ENCODE measurements at places on chromosomes 4 and X.
A peak's percentile ranks its signal among the peaks of the same experiment; 100 is the strongest.

DNA sequence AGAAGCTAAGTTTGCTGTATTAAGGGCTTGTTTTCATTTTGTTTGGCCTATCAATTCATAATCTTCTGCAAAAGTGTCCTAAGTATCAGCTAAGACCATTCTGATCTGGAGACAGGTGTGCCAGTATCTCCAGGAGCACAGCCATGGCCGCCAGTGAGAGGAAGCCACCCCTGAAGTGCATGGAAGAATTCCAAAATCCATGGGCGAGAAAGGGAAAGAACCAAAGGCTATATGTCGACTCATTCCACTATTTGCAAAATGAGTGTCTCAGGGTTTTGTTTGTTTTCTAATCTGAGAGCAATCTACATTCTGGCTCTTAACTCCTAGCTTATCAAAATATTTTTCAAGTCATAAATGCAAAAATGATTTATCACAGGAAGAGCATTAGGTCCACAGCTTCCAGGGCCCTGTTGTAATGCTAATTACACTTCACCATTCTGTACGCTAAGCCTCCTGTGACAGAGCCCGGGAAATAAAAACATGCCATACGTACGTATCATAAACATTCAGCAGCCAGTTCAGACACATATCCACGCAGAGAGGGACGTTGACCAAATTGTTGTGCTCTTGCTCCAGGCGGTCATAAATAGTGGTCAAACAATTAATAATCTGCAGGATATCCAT lies 137.3 kb upstream of the FTHL17 start:
- no peak for DNase-seq
- no peaks in the 10 kb centered on the region for H3K27me3 ChIP-seq
- H3K4me3 ChIP-seq, result no peak overlapping the region

GRCh38 chr4:67892905-67893304 lies 9.1 kb upstream of the TMPRSS11D start:
- H3K27ac ChIP-seq, result no peak overlapping the region
- no peak overlapping the region for H3K4me3 ChIP-seq
- no peaks in the 10 kb centered on the region for H3K4me1 ChIP-seq
- H3K27me3 ChIP-seq, result no peaks in the 10 kb centered on the region
- H3K36me3 ChIP-seq, result no peaks in the 10 kb centered on the region

DNA sequence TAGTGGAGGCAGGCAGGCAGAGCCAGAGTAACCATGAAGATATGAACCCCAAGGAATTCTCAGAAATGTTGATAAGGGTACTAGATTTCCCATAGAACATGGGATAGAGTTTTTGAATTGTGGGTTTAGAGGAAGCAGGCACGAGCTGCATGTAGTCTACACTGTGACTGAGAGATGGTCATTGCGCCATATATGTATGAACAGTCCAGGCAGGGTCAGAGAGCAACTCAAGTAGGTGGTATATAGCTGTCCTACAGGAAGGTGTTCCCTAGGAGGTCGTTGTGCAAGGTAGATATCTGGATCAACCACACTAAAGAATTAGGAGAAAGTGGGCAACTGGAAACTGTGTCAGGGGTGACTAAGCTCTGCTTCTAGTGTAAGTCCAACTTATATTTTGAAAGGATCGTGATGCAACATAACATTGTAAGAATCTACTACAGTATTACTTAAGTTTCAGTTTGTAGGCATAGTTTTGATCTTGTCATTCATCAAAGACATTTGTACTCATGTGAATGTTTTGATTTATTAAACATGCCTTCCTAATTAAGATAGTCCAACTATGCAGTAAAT lies 94.6 kb downstream of the HPGD start:
- H3K27ac ChIP-seq, result no peak overlapping the region
- no peak for DNase-seq
- H3K27me3 ChIP-seq, result no peaks in the 10 kb centered on the region
- no peak overlapping the region for H3K4me3 ChIP-seq
- H3K4me1 ChIP-seq, result no peaks in the 10 kb centered on the region

DNA sequence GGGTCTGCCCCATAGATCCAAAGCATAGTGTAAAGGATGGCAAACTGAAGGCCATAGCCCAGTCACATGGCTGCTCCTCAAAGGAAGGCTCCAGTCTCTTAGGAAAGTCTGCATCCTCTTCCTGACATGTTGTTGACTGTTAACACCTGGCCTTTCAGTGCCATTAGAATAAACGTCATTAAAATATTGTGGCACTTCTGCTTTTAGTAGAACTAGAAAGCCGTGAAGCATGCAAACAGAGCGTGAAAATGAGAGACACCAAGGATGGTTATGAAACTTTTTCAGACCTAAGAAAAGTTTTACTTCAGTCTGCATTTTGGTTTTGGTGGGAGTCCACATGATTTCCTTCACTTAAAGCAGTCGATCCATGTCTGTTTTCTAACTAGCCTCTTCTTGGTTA lies 41.1 kb upstream of the AFF2 start:
- no peaks in the 10 kb centered on the region for H3K27me3 ChIP-seq
- no peak for DNase-seq
- no peak overlapping the region for H3K27ac ChIP-seq
- H3K4me1 ChIP-seq, result no peaks in the 10 kb centered on the region

DNA sequence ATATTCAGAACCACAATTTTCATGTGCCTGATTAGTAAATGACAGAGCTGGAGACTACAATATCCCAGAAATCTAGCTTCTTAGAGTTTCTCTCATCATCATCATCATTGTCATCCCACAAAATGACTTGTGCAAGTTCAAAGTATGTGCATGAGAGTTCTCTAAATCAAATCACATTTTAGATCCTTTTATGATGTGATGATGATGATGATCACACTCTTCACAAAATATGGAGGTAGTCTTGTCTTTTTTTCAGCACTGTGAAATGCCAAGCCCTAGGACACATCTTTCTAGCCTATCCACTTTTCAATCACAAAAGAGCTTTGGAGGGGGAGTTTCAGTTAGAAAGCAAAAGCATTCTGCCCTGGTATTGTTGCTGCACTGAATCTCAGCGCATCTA lies 7.4 kb downstream of the MBNL3 start:
- peak overlapping the region; percentile 84 for H3K27ac ChIP-seq
- no peaks in the 10 kb centered on the region for H3K36me3 ChIP-seq
- no peaks in the 10 kb centered on the region for H3K27me3 ChIP-seq
- no peaks in the 10 kb centered on the region for H3K4me1 ChIP-seq
- no peak for DNase-seq

DNA sequence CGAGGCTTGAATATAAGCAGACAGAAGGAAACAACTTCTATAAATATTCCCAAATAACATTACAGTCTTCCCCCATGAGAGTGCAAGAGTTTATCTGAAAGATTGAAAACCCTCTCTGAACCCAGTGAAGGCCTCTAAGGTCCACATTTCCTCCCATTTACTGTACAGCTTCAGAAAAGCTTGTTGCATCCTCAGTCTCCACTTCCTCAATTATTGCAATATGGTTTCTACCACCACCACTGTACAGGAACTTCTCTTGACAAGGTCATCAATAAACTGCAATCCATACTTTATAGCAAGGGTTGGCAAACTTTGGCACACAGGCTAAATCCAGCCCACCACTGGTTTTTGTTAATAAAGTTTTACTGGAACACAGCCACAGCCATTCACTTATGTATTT lies 239.0 kb downstream of the THOC2 start:
- H3K27ac ChIP-seq, result no peak overlapping the region
- H3K36me3 ChIP-seq, result no peaks in the 10 kb centered on the region
- H3K27me3 ChIP-seq, result no peaks in the 10 kb centered on the region
- H3K4me3 ChIP-seq, result no peak overlapping the region
- no peaks in the 10 kb centered on the region for H3K4me1 ChIP-seq
- DNase-seq, result no peak

DNA sequence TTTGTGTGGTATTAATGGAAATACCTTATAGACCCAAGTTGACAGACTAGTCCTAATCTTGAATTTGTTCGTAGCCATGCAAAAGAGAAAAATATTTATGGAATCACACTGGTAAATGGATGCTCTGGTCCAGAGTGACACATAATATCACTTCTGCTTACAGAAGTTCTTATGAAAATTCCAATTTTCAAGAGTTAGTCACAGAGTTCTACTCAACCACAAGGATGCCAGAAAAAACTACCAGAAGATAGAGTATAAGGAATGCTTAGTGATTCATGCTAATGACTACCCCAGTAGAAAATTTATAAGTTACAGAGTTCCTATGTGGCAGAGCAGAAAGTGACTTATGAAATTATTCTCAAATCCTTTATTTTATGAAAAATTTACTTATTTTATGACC lies 1384.8 kb downstream of the FAM133A start:
- no peaks in the 10 kb centered on the region for H3K4me1 ChIP-seq
- H3K4me3 ChIP-seq, result no peak overlapping the region
- no peak for DNase-seq

DNA sequence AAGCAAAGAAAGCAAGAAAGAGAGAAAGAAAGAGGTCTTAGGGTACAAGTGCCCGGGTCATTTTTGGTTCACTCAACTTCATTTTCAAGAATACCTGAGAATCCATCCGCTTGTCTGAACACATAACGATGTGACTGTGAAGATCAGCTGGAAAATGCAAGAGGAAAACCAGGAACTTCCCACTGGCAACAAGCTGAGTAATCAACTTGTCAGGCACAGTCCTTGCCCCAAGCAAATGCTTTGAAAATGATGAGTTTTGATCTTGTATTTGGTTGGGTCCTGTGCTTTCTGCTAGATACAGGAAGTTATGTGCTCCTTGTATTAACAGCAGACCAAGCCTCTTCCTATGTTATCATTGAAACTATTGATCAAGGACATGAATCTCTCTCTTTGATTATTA lies 239.1 kb downstream of the ASMT start:
- no peaks in the 10 kb centered on the region for H3K36me3 ChIP-seq
- H3K27ac ChIP-seq, result no peak overlapping the region
- H3K4me3 ChIP-seq, result no peak overlapping the region

DNA sequence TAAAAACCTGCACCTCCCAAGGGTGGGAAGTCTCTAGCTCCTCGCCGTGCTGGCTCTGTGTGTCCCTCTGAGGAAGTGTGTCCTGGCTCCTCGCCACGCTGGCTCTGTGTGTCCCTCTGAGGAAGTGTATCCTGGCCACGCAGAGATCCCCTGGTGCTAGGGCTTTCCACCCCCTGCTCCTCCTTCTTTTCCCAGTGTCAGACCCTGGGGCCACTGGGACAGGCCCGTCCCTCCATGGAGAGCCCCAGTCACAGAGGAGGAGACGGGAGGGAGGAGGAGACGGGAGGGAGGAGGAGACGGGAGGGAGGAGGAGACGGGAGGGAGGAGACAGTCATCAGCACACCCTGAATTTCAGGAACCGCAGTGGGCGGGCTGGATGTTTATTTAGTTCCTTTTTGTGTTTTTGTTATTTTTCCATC lies 53.8 kb upstream of the HGFAC start:
- peak overlapping the region; percentile 86 for H3K27ac ChIP-seq
- H3K4me1 ChIP-seq, result no peaks in the 10 kb centered on the region
- DNase-seq, result peak; percentile 92
- H3K27me3 ChIP-seq, result no peaks in the 10 kb centered on the region
- H3K4me3 ChIP-seq, result no peak overlapping the region
- no peaks in the 10 kb centered on the region for H3K36me3 ChIP-seq

DNA sequence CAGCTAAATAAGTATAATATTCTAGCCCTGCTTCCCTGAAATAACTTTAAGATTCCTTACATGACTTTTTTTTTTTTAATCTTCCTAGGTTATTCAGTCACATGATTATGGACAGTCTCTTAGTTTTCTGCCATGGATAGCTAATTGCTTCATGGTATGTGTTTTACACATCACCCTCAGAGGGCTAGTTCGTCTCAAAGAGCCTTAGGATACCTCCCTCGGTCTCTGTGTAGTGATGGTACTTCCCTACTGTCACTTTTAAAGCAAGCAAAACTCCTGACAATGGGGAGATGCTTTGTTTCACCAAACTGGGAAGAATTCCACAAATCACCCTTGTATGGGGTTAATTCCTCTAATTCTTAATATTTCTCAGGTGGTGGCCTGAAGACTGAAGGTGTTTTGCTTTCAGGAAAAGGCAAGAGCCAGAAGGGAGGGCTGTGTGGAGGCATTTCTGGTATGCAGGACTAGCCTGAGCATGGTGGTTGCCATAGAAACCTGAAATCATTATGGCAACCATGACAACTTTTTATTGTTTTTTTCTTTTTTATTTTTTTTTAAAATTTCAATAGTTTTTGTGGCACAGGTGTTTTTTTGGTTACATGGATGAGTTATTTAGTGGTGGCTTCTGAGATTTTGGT lies 70.4 kb downstream of the BEX3 start:
- no peak for DNase-seq
- H3K36me3 ChIP-seq, result no peaks in the 10 kb centered on the region
- H3K27ac ChIP-seq, result no peak overlapping the region
- no peaks in the 10 kb centered on the region for H3K4me1 ChIP-seq
- H3K4me3 ChIP-seq, result no peak overlapping the region
- H3K27me3 ChIP-seq, result no peaks in the 10 kb centered on the region

DNA sequence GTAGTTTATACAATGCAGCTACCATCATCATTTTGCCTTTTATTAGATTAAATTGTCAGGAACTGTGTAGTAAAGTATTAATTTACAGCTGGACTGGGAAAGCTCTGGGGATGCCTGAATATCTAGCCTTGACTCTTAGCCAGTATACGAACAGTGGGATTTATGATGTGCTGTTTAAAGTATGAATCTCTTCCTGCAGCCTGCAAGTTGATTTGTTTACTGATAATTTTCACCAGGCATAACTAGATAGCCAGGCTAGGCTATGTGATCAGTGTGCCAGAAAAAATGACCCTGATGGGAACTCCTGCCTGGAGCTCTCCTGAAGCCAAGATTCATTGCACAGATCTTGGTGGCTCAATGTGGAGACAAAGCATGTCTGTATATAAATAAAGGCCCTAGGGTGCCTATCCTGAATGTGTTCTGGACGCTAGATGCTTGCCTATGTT lies 119.2 kb downstream of the SCLT1 start:
- no peaks in the 10 kb centered on the region for H3K27me3 ChIP-seq
- H3K4me1 ChIP-seq, result no peaks in the 10 kb centered on the region
- no peak overlapping the region for H3K27ac ChIP-seq
- H3K4me3 ChIP-seq, result no peak overlapping the region

- no peak for DNase-seq
- no peak overlapping the region for H3K27ac ChIP-seq
- H3K36me3 ChIP-seq, result no peaks in the 10 kb centered on the region
- no peaks in the 10 kb centered on the region for H3K4me1 ChIP-seq
- no peak overlapping the region for H3K4me3 ChIP-seq
These were observed 1012.5 kb upstream of the LCORL start for GRCh38 chr4:19033816-19034733.

DNA sequence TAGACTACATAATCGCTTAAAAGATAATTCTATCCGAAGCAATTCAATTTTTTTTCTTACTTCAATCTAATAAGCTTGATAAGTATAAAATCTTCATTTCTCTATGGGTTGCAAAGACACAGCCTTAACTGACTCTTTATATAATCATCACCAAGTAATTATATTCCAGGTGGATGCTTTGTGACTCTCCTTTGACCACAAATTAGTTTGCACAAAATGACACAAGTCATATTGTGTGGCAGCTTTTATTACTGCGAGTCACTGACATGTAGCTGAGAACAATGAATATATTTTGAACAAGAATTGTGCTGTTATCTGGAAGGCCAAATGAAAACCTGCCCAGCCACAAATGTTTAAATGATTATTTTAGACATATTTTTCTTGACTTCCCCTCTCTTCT lies 1727.8 kb downstream of the ARAP2 start:
- H3K27ac ChIP-seq, result no peak overlapping the region
- H3K27me3 ChIP-seq, result no peaks in the 10 kb centered on the region
- H3K4me3 ChIP-seq, result no peak overlapping the region
- no peak for DNase-seq
- no peaks in the 10 kb centered on the region for H3K36me3 ChIP-seq
- H3K4me1 ChIP-seq, result no peaks in the 10 kb centered on the region

GRCh38 chr4:1666391-1666790 lies 17.7 kb downstream of the FAM53A start:
- no peaks in the 10 kb centered on the region for H3K4me1 ChIP-seq
- no peak overlapping the region for H3K27ac ChIP-seq
- no peaks in the 10 kb centered on the region for H3K27me3 ChIP-seq
- DNase-seq, result no peak

Data from left lung (tissue), 14 donors.